ENCODE measurements at places on chromosomes 3 and 15. TPM values are rescaled to one million over a fixed set of nuclear protein-coding genes. Genes with fewer than 3 reads are reported as not detected.

DNA sequence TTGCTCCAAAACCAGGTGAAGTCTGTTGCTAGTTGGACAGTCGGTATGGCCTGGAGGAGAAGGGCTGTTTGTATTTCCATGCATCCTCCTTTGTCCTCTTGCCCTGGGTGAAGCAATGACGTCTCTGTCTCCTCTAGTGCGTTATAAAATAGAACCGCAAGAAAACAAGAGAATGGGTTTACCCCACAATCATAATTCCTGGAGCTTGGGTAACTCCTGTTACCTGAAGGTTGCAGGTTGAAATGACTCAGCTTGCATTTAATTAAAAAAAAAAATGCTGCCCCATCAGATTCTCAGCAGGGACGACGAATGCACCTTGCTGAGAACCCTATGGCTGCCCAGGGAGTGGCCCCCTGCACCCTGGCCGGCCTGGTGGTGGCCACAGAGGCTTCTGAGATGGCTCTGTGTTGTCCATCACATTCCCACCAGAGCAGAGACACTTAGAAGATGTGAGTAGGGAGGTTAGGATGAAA, 228.2 kb upstream of the BHLHE40 start:
- no peak for DNase-seq

DNA sequence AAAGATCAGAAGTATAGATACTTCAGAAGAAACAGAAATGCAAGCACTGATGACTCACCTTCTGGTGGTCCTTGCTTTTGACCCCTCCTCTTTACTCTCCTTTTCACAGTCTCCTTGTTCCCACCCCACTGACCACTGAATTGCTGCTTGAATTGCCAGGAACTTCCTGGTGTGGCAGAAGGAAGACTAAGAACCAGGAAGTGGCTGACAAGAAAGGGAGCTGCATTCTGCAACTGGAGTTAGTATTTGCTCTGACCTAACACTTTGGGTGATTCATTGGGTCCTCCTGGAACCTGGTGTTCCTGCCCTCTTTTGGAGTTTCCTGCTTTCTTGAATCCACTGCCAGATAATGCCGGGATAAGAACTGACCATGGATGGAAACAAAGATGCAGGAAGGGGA, 23.0 kb downstream of the KY start:
- no peak for DNase-seq

Gene SLC22A14
- 0.13 TPM for total RNA-seq

Gene PTPRG
- total RNA-seq: 34.7 TPM

Gene GOLGA8K
- total RNA-seq: not detected

Gene CERS3
- not detected for total RNA-seq

Gene LAMB2
- total RNA-seq: 486 TPM
